ENCODE measurements at places on chromosomes 5 and 9.

GRCh38 chr5:96716007-96716406 is 53.8 kb downstream of the CAST start:
- no peak for DNase-seq

- no peak for DNase-seq
Measured at GRCh38 chr9:6996061-6996854, 238.5 kb downstream of the KDM4C start.

GRCh38 chr9:7103367-7103766 is 345.6 kb downstream of the KDM4C start:
- no peak for DNase-seq

- no peak for DNase-seq
Measured at GRCh38 chr5:146291421-146292074, 47.1 kb upstream of the POU4F3 start.

DNA sequence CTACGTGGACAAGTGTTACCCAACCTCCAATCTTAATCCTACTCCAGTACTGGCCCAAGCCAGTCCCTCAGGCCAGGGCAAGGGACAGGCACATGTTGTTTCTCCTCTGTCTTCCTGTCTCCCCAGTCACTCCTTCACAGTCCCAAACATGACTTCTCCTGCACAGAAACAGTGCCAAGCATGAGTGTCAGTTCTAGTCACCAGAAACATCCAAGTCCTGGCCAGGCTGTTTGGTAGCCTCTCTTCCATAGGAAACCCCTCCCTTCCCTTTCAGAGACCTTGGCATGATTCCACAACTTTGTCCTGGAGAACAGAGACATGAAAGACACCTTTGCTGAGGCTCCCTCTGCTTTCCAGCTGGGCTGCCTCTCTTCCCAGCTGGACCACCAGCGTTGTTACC is 56.2 kb upstream of the SLC2A8 start:
- DNase-seq = no peak

DNA sequence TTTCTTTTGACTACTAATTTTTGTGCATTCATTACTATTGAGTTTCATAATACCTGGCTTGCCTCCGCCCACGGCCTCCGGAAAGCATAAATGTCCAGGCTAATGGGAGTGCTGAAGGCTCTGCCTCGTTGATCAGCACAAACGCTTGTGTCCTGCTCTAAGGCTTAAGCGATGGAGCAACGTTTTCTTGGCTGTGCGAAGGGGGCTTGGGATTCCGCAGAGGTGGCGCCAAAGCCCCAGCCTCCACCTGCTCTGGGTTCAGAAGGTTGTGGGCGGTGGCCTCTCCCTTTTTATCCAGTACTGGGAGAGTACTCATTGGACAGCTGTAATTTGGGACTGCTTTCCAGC is 19.7 kb downstream of the ANXA2R start:
- DNase-seq = no peak

All from activated T-helper 1 cell treated with Interleukin-2 at 50 U/mL for 16 hours (primary cell).